ENCODE measurements at places on chromosomes 13 and 19. TPM values are rescaled to one million over a fixed set of nuclear protein-coding genes. Genes with fewer than 3 reads are reported as not detected.

SYNGR4 gene
- total RNA-seq = not detected

KLF1 gene
- not detected for total RNA-seq

PRR22 gene
- 5.9 TPM for total RNA-seq

PLVAP gene
- 0.42 TPM for total RNA-seq

LGALS14 gene
- total RNA-seq = not detected

TMIGD2 gene
- not detected for total RNA-seq

APC2 gene
- total RNA-seq = 5.8 TPM

SEMA6B gene
- 26.6 TPM for total RNA-seq

LMTK3 gene
- 12.7 TPM for total RNA-seq

SUGT1 gene
- total RNA-seq = 68.0 TPM

NBEA gene
- 20.9 TPM for total RNA-seq

DNA sequence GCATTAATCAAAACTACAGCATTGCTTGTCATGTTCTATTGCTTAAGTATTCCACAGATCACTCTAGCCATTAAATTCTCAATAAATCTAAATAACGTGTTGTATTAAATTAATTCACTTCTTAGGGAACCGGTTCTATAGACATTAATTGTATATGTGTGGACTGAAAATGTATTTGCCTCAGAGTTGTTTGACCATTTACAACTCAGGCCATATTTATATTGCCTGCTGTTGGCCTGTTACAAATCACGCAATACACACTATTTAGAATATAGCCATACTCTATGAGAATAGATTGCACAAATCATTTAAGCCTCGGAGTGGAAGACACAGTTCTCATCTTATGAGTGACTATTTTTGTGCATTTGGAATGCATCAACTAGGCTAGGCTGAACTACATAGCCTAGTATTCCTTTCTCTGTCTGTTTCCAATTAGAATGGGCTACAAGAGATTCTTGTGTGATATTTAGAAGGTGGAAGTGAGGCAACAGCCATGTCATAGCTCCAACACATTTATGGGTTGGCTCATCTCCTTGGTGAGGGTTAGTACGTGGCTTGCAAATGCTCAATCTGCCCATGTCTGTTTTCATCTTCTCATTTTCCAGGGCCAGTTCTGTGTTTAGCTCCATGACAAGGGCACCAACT lies 1116.1 kb downstream of the PCDH9 start:
- no peak for DNase-seq

- no peak for DNase-seq
These were observed 4.4 kb upstream of the TBC1D4 start for GRCh38 chr13:75486146-75487062.

DNA sequence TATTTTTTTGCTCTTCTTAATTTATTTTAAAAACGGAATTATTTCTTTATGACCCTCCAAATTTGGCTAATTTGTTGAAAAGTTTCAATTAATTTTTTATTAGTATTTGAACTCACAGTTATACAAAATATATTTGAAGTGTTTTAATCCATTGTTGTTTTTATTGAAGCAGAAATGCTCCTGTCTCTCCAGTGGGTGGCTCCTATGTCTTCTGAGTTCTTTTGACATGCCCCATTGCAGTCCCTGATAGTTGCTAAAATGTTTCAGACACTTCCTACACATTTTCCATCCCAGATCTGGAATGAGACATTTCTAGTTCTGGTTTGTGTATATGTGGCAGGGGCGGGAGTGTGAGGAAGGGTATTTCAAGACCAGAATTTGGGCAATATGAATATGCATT lies 579.4 kb upstream of the PRR20A start:
- no peak for DNase-seq

- no peak for DNase-seq
These were observed 143.4 kb downstream of the SHISA2 start for GRCh38 chr13:25908366-25908765.

DNA sequence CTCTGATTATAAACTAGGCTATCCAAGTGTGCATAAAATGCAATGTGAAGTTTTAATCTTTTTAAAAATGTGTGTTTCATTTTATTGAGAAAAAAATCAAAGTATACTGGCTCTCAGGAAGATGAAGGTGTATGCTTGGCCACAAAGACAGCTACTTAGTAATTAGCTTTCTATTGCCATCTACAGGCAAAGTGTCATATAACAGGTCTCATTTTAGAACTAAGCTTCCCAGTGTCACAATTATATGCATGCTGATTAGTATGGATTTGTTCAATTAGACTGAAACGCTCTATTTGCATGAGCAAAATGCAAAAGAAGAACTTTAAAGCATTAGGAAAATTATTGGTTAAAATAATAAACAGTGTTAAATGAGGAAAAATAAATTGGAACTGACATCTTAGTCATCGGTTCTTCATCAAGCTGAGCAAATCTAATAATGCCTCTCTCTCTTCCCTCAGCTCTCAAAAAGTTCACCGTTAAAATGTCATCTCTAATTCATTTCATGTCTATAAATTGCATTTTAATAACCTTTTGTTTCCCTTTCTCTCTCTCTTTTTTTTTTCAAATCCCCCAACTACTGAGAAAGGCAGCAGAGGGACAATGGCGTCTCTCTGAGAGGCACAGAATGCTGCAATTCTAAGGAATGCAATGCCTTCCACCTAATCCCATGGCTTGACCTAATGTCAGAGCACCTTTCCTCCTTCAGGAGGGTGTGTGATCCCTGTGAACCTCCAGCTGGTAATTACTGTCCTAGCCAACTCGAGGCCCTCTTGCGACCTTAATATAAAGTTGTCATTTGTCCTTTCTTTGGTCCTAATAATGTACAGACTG lies 313.1 kb upstream of the MAB21L1 start:
- no peak for DNase-seq

DNA sequence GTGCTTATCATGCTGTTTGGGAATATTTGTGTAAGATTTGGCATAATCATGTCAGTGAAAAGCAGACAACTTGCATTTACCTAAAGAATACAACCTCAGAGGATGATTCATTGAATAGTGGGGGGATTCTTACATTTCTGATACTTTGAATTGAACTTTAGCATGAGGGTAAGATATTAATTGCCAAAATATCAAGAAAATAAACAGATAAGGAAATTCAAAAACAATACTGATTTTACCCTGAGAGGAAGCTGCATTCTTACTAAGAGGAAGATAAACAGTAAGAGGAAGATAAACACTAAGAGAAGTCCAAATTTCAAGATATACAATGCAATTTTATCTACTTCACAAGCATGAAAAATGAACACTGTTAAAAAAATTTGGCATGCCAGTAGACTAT lies 2564.3 kb upstream of the PCDH20 start:
- no peak for DNase-seq

DNA sequence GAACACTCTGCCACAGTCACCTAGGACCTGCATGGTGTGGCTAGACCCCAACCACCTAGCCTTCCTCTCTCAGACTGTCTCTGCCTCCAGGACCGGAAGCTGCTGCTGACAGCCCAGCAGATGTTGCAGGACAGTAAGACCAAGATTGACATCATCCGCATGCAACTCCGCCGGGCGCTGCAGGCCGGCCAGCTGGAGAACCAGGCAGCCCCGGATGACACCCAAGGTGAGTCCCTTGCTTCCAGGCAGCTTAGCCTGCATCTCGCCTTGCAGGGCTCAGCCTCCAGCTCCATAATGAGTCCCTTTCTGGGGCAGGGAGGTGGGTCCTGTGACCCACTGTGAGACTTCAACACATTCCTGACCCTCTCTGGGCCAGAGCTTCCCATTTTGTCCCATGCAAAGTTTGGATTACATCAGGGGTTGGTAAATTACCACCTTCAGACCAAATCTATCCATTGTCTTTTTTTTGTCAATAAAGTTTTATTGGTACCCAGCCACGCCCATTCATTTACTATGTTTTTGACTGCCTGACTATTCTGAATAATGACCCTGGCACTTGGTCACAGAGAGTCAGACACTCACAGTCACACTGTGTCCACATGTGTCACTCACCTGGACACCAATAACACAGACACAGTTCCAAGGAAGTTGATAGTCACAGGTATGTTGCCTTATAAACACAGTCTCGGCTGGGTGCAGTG lies 13.4 kb downstream of the PKN1 start:
- DNase-seq = no peak

DNA sequence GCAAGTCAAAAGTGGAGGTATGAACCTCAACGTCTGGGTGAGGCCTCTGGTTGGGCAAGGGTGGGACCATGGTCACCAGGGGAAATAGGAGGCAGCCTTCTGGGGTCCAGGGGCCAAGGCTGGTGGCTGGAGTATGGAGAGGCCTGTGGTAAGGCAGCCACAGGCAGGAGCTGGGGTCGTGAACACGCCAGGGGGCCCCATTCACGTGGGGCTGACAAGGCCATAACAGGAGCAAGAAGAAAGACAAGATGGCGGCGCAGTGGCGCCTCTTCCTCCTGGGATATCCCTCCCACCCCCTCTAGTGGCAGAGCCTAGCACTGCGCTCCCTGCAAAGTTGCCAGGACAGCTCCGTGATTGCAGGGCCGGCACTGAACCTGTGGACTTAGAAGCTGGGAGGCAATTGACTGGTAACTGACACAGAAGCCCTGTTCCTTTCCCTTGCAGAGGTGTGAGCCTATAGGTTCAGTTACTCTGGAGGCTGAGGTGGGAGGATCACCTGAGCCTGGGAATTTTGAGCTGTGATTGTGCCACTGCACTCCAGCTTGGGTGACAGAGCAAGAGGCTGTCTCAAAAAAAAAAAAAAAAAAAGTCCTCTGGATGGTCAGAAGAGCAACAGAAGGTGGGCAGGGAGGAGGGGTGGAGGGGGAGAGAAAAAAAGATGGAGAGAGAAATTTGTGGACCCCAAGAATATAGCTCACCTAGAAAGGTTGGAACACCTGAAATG lies 19.7 kb upstream of the EDDM13 start:
- peak; percentile 72 for DNase-seq

- DNase-seq = no peak
These were observed 24.9 kb upstream of the AMER2 start for GRCh38 chr13:25196971-25197370.

GRCh38 chr13:33776239-33776881 lies 41.6 kb upstream of the RFC3 start:
- no peak for DNase-seq

DNA sequence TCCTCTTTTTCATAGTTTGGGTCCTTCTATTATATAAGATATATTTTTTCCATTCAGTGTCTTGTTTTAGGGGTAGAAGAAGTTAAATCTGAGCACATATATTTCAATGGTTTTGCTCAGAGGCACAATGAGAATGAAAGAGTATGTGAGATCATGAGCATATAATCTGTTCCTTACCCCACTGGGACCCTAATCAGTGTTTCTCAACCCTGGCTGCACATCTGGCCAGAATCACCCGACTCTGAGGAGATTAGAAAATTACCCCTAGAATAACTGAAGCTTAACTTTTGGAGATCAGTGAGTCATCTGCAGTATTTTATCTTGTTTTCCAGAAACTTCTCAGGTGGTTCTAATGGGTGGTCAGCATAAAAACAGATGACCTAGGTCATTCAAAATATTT lies 782 bp downstream of the CYSLTR2 start:
- DNase-seq = no peak

- DNase-seq = no peak
These were observed 234.9 kb downstream of the PCDH9 start for GRCh38 chr13:66995203-66995611.

GRCh38 chr19:7068599-7068998 lies 904 bp upstream of the ZNF557 start:
- no peak for DNase-seq

GRCh38 chr13:90187478-90188350 lies 1159.8 kb upstream of the MIR17HG start:
- no peak for DNase-seq

- no peak for DNase-seq
These were observed 52.0 kb upstream of the ARGLU1 start for GRCh38 chr13:106619688-106620555.

DNA sequence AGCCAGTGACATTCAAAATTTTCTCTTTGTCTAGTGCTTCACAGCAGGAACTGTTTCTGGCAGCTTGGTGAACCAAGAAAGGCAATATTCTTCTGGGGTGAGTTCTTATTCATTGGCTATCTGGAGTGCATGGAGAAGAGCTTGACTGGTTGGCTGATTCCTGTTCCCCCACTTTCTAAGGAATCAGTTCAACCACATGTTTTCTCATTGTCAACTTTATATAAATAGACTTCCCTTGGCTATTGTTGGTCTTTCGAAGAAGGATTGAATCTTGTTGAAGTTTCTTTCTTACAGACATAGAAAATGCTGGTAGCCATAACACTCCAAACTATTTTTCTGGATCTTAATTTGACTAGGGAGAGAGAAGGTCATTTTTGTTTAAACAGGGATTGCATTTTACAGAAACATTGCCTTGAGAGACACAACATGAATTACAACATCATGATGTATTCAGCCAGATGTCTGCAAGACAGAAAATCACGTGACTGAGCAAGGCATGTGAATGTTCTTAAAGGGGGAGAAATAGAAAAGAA lies 85.2 kb downstream of the EDNRB start:
- DNase-seq = no peak

- no peak for DNase-seq
These were observed 35.2 kb upstream of the WDFY2 start for GRCh38 chr13:51549050-51549449.

GRCh38 chr19:40224342-40225150 lies 1.9 kb downstream of the CCNP start:
- DNase-seq = no peak

GRCh38 chr13:75258159-75258782 lies 223.7 kb downstream of the TBC1D4 start:
- DNase-seq = no peak

- DNase-seq = no peak
These were observed 108.6 kb downstream of the LACC1 start for GRCh38 chr13:43988302-43988701.

DNA sequence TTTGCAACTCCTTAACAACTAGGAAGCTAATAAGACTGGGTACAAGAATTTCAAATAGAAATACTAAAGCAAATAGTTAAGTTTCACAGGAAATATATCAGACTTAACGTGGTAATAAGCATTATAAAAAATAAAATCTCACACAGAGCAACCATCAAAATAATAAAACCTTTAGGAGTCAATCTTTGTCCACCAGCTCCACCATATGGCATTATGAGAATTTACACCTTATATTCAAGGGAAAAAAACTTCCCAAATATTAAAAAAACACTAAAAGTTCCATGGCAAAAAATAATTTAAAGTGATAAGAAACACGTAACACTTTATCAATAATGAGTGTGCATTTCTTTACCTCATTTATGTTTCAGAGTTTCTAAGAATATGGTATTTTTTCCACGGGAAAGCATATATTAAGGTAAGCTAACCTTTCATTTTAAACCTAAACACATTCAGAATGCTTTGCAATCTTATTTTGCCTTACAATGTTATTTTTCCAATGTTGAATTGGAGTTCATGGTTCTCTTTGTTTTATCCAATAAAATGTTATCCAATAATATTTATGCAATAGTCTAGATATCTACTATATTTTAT lies 423.2 kb upstream of the SGCG start:
- DNase-seq = no peak

GRCh38 chr19:4817467-4818277 lies 13.8 kb downstream of the TICAM1 start:
- DNase-seq = no peak

GRCh38 chr19:4391306-4391693 lies 9.0 kb downstream of the SH3GL1 start:
- DNase-seq = no peak

Data from progenitor cell of endocrine pancreas (in vitro differentiated cells).